ENCODE measurements at places on chromosomes 7 and 10.

DNA sequence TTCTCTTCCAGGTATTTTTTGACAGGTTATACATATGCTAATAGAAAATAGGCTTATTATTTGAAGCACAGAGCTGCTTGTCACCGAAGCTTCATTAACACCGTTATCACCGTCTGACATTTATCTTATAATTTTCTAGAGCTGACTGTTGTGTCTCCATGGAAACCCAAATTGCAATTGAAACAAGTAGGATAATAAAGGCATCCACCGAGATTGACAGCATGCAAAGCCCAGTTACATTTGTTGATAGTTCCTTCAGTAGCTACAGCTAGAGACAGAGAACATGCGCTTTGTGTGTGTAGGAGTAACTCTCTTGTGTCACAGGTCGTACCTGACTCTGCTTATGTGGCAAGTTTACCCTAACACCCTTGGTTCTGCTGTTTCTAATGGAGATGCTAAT lies 135.6 kb downstream of the CELF2 start:
- DNase-seq = no peak

DNA sequence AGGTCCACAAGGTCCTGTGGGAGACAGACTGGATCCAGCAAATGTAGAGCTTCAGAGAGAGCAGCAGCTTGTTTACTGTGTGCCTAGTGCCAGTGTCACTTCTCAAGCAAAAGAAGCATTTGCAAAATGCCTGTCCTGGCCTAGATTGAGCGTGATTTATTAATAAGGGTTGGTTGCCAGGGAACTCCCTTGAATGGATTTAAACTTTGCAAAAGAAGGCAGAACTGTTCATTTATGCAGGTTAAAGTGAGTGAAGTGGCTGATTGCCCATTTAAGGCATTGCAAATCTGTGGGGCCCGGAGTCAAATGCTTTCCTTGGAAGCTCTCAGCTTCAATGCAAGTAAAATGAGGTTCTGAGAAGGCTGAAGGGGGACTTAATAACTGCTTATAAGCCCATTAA lies 71.3 kb downstream of the CDHR3 start:
- DNase-seq = no peak

DNA sequence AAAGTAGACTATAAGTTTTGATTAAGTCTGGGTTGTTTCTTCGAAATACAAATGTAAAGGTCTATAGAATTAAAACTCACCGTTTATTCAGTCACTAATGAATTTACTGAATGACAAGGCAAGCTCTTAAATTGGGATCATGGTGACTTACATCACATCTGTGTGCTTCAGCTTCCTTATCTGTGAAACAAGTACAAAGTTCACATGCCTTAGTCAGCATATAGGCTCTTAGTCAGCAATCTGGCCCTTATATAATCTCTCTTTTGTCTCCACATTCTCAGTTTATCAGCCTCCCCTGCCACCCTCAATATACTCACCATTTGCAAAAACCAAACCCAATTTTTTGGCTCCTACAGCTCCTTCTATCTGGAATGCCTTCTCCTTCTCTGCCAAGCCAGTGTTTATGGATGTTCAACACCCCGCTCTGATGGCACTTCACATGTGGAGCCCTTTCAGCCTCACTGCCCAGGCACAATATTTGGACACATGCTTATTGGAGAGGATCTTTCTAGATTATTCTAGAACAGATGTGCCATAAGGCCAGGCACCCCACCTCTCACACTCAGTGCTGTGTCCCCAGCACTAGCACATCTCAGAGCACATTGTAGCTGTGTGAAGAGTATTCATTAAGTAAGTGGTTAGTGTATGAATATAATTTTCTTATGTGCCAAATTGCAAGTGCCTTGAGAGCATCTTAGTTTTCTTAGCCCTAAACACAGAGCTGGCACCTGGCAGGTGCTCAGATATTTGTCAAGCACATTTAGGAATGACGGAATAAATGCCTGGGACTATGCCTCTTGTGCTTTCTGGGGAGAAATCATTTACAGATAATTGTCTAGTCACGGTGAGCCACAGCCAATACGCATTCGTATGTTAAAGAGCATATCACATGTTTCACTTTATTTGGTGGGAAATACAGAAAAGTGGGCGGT lies 9.8 kb upstream of the LAMB1 start:
- DNase-seq = no peak

DNA sequence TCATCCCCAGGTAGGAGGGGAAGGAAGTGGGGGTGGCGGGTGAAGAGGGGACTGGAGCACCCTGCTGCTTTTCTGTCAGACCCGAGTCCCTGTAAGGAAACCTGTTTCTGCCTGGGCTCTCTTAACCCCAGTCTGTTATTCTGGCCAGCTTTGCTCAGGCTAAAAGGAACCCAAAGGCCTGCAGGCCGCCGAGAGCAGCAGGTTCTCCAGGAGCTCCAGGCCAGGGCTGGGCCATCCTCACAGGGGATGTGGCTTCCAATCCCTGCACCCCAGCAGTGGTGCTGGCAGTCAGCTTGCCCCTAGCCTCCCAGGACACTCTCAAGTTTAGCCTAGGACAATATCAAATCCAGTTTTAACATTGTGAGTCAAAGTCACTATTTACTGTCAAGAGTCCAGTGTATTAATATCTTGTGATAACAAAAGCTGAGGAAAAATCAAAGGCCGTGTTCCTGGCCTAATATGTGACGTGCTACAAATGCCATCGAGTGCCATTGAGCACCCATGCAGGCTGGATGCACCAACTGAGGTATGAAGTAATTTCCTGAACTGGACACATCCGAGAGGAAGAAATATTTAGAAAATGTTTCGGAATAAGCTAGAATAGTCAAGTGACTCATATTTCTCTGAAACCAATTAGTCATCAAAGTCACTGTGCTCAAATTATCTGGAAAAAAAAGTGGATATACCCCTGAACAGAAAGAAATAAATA lies 7.0 kb downstream of the PKD1L1 start:
- no peak for DNase-seq

GRCh38 chr10:3766046-3766756 lies 18.8 kb downstream of the KLF6 start:
- no peak for DNase-seq

GRCh38 chr7:44767912-44768627 lies 19.4 kb downstream of the ZMIZ2 start:
- DNase-seq = no peak

- no peak for DNase-seq
Measured at GRCh38 chr7:147279964-147280374, 1163.4 kb downstream of the CNTNAP2 start.

GRCh38 chr10:51666456-51666855 lies 32.9 kb downstream of the CSTF2T start:
- DNase-seq = no peak

DNA sequence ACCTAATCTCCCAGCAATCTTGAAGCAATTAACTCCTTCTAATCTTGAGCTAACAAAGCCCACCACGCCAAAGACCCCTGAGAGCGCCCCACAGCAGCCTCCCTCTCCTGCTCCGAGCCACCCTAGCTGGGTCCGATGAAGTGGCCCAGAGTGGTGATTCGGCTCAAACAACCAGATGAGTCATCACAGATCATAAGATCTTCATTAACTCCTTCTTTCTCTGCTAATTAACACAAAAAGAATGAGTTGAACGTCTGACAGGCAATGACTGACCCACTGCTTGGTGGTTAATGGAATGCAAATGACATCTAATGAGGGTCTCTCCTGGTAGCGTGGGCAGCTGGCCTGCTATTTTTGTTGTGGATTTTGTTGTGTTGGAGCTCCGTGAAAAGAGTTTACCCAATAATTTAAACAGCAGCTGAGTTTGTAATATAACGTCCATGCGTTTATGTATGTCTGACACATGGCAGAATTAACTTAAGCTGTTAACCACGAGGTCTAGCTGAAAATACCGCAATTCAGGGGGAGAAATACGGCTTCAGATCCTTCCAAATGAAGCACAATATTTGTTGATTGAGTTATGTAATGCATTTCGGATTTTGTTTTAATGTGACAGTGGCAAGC lies 161.4 kb downstream of the RAB11FIP2 start:
- DNase-seq = no peak

DNA sequence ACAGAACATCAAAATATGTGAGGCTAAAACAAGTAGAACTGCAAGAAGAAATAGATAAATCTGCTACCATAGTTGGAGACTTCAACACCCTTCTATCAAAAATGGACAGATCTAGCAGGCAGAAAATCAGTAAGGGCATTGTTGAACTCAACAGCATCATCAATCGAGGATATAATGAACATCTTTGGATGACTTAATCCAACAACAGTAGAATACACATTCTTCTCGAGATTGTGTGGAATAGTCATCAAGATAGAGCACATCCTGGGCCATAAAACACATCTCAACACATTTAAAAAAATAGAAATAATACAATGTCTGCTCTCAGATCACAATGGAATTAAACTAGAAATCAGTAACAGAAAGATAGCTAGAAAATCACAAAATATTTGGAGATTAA lies 9.9 kb downstream of the IGFBP1 start:
- no peak for DNase-seq

- DNase-seq = no peak
Measured at GRCh38 chr10:24438800-24439199, 229.9 kb downstream of the KIAA1217 start.

- DNase-seq = no peak
Measured at GRCh38 chr10:26488344-26488743, 50.2 kb downstream of the APBB1IP start.

DNA sequence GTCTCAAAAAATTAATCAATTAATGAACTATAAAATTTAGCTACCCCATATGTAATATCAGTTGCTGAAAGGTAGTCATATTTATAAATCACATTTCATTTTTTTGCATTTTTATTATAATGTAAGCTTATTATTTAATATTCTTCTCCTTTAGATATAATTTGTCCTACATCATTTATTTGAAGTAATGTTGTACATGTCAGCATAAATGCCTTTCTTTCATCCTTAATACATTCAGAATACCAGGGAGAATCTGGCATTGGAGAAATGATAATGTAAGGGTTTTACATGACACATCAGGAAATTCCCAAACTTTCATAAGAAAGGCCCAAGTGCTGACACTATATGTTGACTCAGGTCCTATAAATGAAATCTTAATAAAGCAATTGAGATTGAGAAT lies 742.1 kb downstream of the CNTNAP2 start:
- DNase-seq = no peak

DNA sequence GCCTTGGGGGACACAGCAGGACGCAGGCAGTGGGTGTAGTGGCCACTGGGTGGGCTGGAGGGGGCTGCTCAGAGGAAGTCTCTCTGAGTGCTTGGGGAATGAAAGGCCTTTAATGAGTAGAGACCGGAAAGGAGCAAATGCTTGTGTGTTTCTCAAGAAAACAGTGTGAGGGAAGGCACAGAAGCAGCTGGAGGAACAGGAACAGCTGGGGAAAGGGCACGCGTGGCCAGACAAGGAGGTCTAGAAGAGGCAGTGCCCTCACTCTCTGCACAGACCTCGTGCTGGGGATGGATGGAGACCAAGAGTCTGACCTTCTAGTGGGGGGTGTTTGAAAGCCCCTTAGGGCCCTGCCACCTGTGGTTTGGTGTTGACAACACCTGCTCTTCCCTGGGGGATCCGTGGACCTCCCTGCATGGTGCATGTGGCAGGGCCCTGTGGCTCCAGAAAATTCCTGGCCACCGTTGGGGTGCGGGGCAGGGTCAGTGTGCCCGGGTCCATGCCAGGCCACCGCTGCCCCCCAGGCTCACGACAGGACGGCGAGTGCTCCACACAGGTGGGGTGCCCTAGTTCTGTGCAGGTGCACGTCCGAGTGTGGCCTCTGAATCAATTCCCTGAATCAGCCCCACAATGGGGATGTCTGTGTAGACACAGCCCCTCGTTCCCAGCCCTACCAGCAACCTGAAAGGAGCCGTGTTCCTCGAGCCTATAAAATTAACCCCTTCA lies 25.9 kb upstream of the FAM20C start:
- DNase-seq = no peak

DNA sequence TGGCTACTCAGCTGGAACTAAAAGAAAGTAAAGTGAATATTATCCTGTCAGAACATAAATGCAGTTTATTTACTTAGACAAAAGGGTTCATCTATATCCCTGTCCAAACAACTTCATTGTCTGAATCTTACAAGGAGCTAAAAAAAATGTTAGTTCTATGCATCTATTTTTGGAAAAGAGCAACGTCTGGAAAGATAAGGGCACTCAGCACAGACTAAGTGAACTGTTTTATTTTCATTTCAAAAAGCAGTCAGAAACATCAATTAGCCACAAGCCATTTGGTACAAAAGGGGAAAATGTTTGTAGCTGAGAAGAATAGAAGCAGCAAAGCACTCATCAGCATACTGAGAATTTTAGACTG lies 245.5 kb downstream of the FOXP2 start:
- no peak for DNase-seq

- DNase-seq = no peak
Measured at GRCh38 chr10:79267499-79267898, 79.8 kb upstream of the PPIF start.

GRCh38 chr10:128003521-128003920 lies 96.6 kb downstream of the PTPRE start:
- DNase-seq = no peak

DNA sequence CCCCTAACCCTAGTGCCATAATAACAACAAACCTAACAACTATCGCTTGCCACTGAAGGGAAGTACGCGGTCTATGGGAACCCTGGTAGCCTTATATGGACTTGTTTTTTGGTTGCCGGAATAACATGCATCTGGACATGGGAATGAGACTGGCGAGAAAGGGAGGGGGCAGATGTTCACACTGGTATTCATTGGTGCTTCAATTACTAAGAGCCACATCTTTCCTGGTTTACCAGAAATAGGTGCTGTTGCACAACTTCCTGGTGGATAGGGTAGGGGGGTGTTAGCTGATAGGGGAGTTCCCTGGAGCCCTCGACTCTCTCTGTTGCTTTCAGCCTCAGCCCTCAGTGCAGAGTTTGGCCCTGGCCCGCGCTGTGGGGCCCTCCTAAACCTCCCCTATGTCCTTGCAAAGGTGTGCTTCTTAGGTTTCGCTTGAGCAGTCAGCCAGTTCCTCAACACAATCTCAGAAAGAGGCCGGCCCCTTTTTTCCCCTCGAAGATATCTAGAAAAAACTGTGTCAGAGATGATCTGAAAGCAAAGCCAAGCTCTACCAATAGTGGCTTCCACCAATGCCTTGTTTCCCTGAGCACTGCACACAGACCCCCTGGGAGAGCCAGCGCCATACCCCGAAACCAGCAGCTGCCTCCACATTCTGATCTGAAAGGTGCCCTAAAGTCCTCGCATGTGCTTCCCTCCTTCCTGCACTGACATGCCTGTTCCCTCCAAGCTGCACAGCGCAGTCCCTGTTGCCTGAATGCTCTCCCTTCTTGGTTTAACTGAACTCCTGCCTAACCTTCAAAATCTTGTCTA lies 13.5 kb downstream of the TBXAS1 start:
- no peak for DNase-seq

DNA sequence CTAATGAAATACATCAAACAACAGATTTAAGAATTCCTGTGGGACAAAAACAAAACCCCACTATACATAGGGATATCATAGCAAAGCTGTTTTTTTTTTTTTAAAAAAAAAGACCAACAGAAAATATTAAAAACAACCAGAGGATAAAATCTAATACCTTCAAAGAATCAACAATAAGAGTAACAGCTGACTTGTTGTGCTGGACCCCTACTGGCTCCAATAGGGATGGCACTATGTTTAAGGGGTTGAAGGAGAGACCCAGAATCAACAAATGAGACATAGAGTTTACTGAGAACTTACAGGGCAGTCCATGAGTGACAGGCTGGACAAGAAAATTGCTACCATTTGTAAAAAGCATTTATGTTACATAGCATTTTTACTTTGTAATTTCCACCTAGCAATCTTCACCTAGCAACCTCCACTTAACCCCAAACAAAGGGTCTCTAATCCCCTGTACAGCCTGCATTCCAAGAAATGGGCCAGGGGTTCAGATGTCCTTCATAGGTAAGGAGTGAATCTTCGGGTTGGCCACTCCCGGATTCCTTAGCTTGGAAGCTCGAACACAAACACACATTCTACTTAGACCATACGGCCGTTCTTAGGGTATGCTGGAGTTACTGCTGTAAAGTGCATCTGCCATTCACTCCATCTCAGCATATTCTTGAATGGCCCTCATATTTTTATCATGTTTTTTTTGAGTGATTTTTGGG lies 25.8 kb downstream of the ASZ1 start:
- DNase-seq = no peak
